Calu3 (cell line): ENCODE measurements at places on chromosomes 13 and 19. TPM values are rescaled to one million over a fixed set of nuclear protein-coding genes. Genes with fewer than 3 reads are reported as not detected.

DNA sequence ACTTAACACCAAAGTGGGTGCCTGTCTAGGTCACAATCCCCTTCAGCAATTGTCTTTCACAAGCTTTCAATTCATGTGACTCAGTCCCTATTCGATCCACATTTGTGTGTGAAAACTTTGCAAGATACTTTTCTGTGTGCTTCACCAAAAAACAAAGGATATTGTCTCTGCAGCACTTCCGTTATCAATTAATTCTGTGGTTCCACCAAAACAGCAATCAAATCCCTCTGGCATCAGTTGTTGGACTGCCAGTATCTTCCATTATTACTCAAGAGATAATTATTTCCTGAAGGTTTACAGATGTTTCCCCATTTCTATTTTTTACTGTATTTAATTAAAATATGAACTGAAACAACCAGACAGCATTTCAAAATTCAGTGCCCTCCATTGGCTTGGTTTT is 481.4 kb downstream of the SUCLA2 start:
- no peak overlapping the region for H3K4me3 ChIP-seq
- no peaks in the 10 kb centered on the region for H3K4me1 ChIP-seq
- H3K27me3 ChIP-seq = no peaks in the 10 kb centered on the region
- DNase-seq = no peak
- no peak overlapping the region for H3K27ac ChIP-seq

The C19orf33 gene
- 189 and 234 TPM in 2 replicates for total RNA-seq

GRCh38 chr19:45296355-45296754 is 26.3 kb downstream of the CKM start:
- H3K4me1 ChIP-seq = no peaks in the 10 kb centered on the region
- H3K27ac ChIP-seq = no peak overlapping the region
- no peak overlapping the region for H3K4me3 ChIP-seq

GRCh38 chr13:95463531-95463930 is 89.0 kb upstream of the CLDN10 start:
- no peaks in the 10 kb centered on the region for H3K27me3 ChIP-seq
- DNase-seq = no peak
- no peak overlapping the region for H3K4me3 ChIP-seq
- no peak overlapping the region for H3K27ac ChIP-seq

- DNase-seq = peak; percentile 7
- H3K4me1 ChIP-seq = no peaks in the 10 kb centered on the region
- no peaks in the 10 kb centered on the region for H3K36me3 ChIP-seq
- H3K27ac ChIP-seq = no peak overlapping the region
- H3K27me3 ChIP-seq = no peaks in the 10 kb centered on the region
Measured at GRCh38 chr19:51809787-51810186, 14.8 kb downstream of the FPR3 start.
